ENCODE measurements at places on chromosomes 2 and 18. TPM values are rescaled to one million over a fixed set of nuclear protein-coding genes. Genes with fewer than 3 reads are reported as not detected.

DNA sequence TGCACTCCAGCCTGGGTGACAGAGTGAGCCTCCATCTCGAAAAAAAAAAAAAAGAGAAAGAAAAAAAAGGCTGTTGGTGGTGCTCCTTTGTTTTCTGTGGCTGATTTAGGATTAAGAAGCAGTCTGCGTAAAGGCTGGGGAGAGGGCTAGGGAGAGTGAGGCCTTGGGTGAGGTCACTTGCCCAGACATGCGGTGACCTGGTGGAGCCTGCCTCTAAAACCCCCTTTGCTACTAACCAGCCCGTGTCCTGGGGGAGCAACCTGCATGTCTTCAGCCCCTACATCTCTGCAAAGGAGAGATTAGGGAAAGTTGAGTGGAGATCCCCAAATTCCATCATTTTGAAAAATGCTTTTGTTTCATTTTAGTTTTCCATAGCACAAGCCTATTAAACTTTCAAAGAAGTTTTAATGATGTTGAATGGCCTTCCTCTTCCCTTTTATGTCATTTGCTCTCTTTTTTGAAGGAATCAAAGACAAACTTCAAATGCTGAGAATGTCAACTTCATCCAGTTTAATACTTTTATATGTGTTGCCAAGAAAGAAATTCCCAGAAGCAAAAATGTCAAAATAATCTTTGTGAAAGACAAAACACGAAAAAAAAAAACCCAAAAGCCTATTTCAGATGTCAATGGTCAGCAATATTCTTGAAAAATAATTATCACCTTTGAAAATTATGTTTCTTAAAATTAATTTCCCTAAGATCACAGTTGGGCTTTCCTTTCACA lies 38.9 kb upstream of the RALBP1 start:
- DNase-seq: no peak

DNA sequence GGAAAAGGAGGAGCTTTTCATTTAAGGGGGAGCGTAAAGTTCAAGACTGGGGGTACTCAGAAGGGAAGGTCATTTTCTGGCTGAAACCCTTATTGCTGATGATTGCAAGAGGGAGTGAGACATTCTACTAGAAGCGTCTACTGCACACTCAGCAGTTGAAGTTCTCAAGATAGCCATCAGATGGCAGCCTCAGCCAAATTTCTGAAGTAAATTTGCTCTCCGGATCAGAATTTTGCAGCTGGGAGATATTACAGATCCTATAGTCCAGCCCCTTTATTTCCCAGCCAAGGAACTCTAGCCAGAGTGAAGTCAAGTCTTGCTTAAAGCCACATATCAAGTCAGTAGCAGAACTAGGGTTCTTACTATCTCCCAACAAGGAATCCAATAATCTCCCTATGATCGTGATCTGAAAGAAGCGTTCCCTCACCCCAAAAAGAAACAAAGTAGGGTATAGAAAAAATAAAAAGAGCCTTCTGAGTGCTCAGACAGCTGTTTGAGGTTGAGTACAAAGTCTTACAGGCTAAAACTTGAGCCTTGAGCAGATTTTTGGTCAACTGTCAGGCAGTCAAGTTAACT lies 24.0 kb downstream of the RAX start:
- peak; percentile 71 for DNase-seq

GRCh38 chr2:233976087-233976486 lies 58.9 kb downstream of the TRPM8 start:
- no peak for DNase-seq

GRCh38 chr2:208036357-208036756 lies 11.0 kb upstream of the PLEKHM3 start:
- no peak for DNase-seq

GRCh38 chr2:151933266-151933804 lies 105.1 kb upstream of the ARL5A start:
- no peak for DNase-seq

GRCh38 chr18:32042337-32042736 lies 23.7 kb downstream of the RNF125 start:
- DNase-seq: no peak

DNA sequence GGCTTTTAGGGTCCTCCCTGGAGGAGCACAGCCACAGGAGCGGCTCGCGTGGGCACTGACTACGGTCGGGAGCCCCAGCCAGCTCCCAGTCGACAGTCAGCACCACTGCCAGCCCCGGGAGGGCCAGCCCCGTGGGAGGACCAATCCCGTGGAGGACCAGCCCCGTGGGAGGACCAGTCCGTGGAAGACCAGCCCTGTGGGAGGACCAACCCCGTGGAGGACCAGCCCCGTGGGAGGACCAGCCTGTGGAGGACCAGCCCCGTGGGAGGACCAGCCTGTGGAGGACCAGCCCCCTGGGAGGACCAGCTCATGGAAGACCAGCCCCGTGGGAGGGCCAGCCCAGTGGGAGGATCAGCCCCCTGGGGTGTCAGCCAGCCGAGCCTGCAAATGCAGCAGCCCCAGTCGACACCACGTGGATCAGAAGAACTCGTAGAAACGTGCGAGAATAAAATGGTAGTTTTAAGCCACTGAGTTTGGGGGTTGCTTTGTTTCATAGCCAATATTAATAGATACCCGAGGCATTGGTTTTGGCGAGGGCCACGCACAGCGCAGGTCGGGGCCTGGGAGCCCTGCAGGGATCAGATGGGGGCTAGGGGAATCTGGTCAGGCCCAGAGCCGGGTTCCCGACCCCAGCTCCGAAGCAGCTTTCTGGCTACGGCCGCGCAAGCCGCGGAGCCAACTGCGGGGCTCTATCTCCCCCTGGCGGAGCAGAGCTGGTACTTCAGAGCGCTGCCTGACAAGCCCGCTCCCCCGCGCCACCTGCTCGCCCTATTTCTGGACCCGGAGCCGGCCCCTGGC lies 73.0 kb downstream of the TEX51 start:
- peak; percentile 54 for DNase-seq

- DNase-seq: no peak
Measured at GRCh38 chr2:12979066-12979465, 262.3 kb downstream of the TRIB2 start.

DNA sequence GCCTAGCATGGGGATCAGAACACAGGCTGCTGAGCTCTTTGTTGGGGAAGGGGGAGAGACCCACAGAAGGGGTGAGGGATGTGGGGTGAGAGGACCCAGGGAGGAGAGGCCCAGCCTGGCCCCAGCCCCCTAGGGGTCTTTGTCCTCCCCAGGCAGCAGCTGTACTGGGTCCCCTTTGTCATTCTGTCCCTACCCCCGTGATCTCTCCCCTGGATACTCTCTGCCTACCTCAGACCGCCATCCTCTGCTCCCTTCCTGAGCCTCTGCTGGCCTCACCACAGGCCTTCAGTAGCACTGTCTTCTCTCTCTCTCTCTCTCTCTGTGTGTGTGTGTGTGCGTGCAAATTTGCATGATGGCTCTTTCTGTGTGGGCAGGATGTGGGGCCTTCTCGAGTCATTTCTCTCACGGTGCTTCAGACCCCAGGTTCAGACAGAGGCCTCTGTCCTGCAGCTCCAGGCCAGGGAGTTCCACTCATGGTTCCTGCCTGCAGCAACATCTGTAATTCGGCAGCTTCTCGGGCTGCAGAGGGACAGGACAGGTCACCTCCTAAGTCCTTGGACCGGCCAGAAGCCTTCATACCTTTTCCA lies 1.4 kb downstream of the PSD4 start:
- DNase-seq: no peak

CFAP65 gene
- not detected for total RNA-seq

IL36B gene
- not detected for total RNA-seq

SMYD1 gene
- not detected for total RNA-seq

CCBE1 gene
- total RNA-seq: not detected

HOXD12 gene
- not detected for total RNA-seq
